Left hindlimb (tissue), 1 donor: ENCODE measurements at places on chromosomes 12 and 14.

DNA sequence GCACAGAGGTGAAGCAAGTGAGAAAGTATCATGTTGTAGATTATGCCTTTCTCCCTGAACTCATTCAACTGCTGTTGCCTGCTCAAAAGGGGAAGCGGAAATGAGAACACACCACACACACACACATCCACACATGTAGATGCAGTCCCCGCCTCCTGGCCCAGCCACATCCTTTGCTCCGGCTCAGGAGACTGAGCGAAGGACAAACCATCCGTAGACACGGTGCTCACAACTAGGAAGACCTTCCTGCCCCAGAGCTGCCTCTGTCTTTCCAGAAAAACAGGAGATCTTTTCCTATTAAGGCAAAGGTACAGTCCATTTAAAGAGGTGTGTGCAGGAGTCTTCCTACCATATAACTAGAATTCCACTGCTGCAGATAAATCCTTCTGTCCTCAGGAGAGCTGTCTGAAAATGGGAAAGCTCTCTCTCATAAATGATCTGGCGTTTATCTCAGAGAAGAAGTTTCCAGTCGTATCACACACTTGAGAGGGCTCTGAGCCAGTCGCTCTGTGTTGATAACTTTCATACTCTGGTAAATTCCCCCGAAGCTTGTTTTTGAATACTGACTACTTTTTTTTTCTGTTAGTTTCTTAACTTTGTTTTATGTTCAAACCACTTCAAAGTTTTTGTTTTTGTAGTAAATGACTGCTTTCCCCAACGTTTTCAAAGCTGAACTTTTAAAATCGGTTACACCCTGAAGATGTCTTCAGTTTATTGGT is at the start of gene TESPA1:
Gene TESPA1 (minus strand): TSS at position 105 of the 719 bp plus-strand sequence. CDS start 10,200 bp downstream, outside the sequence.
- DNase-seq: no peak

DNA sequence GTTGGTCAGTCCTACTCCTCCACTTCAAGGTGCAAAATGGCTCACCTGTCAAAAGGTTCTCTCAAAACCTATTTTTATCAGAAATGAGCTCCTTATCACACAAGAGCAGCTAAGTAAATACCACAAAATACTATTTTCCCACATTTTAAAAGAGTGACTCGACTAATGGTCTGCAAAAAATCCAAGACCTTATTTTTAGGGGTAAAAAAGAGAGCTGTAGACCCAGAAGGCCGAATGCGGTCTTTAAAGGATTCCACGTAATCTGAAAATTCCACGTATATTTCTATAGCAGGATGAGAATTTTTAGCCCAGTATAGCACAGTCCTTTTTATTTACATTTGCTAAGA is 3.8 kb downstream of the C14orf93 start:
- DNase-seq: no peak

DNA sequence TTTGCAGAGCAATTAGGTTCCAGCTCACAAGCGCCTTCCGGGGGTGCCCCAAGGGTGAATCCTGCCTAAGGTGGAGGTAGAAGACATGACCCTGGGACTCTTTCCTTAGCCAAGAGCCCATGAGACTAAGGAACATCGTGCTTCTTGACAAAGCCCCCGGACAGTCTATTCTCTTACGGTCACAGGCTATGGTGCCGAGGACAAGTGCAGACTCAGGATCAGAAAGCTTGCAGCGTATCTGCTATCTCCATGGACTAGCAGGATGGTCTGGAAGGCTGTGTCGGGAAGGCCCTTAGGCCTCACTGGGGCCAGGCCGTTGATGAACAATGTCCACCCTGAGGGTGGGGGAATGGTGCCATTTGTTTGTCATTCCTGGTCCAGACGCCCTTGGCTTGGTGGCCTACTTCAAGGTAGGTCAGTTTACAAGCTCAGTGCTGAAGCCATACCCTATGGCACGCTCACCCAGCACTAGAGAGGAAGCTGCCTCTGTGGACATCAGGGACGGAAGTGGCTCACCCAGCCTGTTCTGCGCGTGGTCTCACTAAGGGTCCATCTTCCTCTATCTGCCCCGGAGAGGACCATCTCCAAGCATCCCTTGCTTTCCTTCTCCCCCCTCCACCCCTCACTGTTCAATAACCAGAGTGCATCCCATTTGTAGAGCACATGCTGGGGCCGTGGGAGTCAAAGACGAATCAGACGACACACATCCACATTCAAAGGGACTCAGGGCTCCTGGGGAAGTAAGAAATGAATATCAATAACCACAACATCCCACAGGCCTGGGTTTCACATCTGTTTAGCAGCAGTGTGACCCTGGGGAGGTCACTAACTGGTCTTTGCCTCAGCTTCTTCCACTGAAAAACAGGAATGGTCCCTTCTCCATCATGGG is 45.0 kb upstream of the IQSEC3 start:
- peak; percentile 17 for DNase-seq

DNA sequence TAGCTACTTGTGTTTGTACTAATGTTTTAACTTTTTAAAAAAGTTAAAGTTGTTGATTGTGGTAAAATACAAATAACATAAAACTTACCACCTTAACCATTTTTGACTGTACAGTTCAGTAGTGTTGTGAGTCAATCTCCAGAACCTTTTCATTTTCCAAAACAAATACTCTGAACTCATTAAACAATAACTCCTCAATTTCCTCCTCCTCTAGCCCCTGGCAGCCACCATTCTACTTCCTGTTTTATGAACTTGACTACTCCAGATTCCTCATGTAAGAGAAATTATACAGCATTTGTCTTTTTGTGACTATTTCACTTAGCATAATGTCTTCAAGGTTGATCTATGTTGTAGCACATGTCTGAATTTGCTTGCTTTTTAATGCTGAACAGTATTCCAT is 299.1 kb upstream of the AMIGO2 start:
- no peak for DNase-seq

- DNase-seq: no peak
Measured at GRCh38 chr12:121831571-121832245, 27.0 kb downstream of the HPD start.

- no peak for DNase-seq
Measured at GRCh38 chr14:82055515-82056115, 522.0 kb upstream of the SEL1L start.

DNA sequence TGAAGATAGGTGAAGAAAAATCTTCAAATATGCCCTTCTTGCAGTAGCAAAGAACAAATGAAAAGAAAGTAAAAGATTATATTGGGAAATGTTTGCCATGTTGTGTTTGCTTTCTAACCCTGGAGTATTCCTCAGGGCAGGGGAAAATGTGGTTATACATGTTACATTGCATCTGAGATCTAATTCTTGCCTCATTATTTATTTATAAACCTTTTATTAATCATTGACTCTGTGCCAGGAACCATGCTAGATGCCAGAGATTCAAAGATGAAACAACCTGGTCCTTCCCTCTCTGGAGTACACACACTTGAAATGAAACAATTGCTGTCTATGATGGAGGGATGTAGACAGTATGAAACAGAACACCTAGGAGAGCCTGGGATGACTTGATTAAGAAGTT is 128.1 kb upstream of the HMGA2 start:
- DNase-seq: no peak
